Fibroblast of skin of back (primary cell): ENCODE measurements at places on chromosomes 11 and 22.

GRCh38 chr22:25623310-25623734 is 58.8 kb downstream of the GRK3 start:
- no peak for DNase-seq

DNA sequence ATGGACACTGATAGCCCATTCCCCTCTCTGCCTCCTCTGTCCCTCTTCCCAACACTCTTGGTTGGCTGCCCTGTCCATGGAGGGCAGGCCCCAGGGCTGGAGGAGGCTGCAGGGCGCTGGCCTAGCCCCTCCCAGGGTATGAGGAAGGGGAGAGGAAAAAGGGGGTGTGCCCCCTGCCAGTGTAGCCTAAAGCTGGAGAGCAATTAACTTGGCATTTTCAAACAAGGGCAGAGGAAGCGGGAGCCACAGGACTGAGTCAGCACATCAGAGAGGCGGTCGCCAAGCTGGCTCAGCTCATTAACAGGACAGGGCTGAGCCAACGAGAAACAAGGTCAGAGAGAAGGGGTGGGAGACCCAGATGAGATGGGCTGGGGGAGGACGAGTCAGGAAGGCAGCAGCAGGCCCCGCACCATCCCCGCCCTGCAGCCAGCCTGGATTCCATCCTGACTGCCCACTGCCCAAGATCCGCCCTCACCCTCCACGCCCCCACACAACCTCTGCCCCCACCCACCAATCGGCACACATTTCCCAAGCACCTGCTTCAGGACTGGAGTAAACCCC is 76.3 kb downstream of the BUD13 start:
- DNase-seq = no peak

- no peak for DNase-seq
These were observed 1.9 kb upstream of the EMID1 start for GRCh38 chr22:29203488-29204454.

GRCh38 chr22:36461665-36462649 is 19.5 kb downstream of the TXN2 start:
- DNase-seq = peak; percentile 99

DNA sequence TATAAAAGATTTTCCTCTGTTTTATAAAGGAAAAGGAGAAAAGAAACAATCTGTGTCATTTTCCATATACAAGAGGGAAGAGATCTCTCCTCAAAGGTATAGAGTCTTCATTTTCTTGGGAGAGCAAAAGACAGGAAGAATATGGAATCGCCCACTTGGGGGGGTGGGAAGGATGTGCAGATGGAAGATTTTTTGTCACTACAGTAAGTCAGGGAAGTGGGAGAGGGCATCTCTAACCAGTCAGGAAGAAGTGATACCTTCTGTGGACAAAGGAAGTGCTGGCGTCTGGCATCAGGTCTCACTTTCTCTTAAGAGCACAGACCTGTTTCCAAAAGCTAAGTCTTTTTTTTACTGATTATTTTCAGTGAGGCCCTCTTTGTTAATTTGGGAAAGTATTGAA is 1.4 kb downstream of the PRR14L start:
- no peak for DNase-seq

- DNase-seq = peak; percentile 97
These were observed 2.5 kb upstream of the RCN1 start for GRCh38 chr11:32088117-32088941.

DNA sequence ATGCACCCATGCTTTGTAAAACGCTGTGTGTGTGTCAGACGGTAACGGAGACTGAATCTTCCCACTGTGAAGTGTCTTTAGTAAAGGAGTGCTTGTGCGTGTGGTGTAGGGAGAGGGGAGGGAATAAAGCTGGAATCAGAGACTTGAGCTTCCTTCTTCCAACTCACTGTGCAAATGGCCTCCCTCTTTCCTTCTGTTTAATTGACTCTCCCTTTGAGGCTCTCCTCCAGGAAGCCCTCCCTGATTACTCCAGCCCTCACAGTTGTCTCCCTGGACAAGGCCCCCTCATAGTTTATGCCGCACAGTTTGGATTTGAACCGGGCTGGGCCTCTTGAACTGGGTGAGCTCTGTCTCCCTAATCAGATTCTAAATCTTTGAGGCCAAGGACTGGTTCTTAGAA is 23.0 kb upstream of the KCNJ11 start:
- no peak for DNase-seq

DNA sequence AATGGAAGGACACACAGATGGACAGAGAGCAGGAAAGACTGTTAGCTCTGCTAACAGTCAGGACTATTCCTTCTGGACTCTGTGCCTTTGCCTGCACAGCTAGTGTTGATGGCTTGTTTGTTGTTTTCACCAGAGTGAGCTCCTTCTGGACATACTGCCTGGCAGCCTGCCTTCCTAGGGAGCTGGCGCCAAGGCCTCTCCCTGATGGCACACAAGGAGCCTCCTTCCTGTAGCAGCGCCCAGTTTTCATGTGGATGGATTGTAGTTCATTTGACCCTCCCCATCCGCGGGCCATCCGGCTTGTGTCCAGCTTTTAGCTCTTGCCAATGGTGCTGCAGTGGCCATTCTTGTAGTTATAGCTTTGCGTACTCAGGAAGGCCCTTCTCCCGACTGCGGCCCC is 16.6 kb upstream of the BCR start:
- no peak for DNase-seq
